ENCODE measurements at places on chromosomes 6 and 20.
A peak's percentile ranks its signal among the peaks of the same experiment; 100 is the strongest.

GRCh38 chr6:47016261-47016660, 25.9 kb downstream of the ADGRF1 start:
- no peak for DNase-seq

DNA sequence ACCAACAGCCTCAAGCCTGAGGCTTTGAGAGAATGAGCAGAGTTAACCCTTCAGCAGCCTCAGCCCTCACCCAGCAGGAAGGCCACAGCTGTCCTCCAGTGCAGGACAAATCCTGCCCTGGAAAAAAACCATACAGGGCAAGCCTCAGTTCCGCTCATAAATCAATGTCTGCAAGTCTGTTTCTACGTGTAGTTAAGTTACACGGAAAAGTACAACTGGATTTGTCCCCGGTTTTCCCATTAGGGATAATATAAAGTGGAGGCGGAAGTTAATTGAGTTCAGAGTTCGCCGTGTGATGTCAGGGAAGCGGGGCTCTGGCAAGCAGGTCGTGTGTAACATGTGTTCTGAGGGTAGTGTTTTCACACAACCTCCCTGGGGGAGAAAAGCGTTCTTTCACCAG, 44.2 kb upstream of the EYA2 start:
- DNase-seq, result no peak

- DNase-seq, result peak; percentile 30
Measured at GRCh38 chr6:57432919-57433684, 115.7 kb downstream of the PRIM2 start.

DNA sequence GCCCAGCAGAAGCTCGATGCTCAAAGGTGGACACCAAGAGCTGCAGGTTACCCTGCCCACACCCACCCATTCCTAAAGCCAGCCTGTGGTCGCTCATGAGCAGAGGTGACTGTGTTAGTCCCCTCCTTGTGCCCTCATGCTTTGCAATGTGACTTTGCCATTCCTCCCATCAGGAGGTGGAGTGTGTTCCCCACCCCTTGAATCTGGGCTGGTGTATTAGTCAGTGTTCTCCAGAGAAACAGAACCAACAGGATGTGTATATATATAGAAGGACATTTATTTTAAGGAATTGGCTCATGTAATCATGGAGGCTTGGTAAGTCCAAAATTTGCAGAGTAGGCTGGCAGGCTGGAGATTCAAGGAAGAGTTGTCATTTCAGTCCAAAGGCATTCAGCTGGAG, 54.4 kb upstream of the RNF24 start:
- no peak for DNase-seq

DNA sequence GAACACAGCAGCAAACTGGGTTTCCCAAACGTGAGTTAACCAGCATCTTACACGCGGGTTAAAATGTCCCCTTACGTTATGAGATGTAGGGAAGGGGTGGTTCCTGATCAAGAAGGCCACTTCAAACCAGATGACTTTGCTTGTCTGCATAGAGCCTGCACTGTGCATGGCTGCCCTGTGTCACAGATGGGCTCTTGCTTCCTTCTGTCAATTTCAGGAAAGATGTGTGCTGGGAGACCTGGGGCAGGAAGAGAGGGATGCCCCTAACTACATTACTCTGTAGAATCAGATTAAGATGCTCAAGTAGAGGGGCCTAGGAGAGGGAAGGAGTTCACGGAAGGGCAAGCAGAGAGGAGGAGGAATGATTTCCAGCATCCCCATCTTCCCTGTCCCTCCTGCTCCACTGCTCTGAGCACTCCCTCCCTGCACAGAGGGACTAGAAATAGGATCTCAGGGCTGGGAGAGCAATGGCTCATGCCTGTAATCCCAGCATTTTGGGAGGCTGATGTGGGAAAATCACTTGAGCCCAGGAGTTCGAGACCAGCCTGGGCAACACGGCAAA, 63.5 kb upstream of the ZMYND8 start:
- no peak for DNase-seq

- no peak for DNase-seq
Measured at GRCh38 chr6:63897459-63897858, 261.9 kb downstream of the PHF3 start.

DNA sequence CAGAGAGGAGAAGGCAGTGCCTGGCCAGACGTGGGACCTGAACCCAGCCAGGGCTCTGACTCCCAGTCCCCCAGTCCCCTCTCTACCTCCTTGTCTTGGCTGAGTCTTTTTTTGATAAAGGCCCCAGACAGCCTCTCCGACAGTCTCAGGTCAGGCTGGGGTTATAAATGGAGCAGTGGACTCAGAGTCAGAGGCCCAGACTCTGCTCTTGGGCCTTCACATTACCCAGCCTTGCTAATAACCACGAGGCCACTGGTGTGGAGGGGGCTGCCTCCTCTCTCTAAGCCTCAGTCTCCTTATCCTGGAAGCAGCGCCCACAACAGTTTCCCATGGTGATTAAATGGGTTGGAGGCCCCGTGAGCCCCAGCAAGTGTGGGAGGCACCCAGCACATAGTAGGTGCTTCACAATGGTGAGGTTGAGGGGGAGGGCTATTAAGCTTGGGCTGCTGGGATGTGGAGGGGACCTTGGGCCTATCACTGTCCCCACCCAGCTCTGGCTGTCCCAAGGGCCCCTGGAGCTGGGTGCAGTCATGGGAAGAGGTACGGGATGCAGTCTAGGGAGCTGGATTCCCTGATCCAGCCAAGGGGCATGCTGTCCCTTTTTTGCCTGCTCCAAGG, 35.7 kb downstream of the TGM2 start:
- no peak for DNase-seq

DNA sequence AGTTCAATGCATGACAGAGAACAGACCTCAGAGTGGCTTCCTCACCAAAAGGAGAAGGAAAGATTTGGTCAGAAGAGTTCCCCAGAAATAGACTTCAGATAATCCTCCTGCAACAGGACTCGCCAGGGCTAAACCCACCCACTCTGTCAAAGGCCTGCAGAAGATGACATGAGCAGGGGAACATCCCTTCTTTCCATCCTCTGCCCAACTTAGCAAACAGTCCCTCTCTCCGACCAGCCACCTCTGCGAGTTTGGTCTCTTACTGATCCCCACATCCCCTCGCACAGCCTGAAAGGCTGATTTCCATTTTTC, 7.5 kb downstream of the NFATC2 start:
- peak; percentile 82 for DNase-seq

DNA sequence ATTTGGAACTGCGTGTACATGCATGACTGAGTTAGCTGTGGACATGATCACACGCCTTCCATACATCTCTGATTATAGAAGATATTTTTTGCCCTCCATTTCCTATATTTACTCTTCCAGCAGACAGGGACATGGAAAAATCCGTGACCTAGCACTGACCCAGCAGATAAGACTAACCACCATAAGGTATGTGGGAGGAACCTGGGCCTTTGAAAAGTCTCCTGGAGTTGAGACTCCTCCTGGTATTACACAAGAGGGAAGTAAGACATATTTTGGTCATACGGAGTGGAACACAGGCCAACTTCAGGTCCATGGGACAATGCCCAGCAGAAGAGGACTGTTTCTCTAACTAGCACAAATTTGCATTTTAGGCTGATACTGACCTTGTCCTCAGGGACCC, 13.7 kb upstream of the SIRPB1 start:
- no peak for DNase-seq

DNA sequence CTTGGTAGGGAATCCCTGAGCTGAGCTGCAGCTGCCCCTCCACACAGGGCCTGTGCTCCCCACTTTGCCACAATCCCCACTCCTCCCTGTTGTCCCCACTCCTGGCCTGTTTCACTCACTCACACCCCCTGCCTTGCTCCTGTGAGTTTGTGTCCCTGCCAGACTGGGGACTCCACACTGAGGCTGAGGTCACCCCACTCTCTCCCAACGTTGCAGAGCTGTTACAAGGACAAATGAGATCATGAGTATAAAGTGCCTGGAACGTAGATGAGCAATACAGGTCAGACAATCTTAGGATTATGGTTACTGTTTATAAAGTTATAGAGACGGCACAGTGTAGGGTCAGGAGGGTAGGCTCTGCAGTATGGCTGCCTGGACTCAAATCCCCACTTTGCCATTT, 426.0 kb upstream of the SULF2 start:
- no peak for DNase-seq

GRCh38 chr20:17566345-17566744, 3.5 kb upstream of the DSTN start:
- DNase-seq, result no peak

- DNase-seq, result no peak
Measured at GRCh38 chr20:53053595-53053994, 81.4 kb downstream of the TSHZ2 start.

GRCh38 chr20:10427060-10427692, 6.8 kb downstream of the MKKS start:
- DNase-seq, result peak; percentile 50

DNA sequence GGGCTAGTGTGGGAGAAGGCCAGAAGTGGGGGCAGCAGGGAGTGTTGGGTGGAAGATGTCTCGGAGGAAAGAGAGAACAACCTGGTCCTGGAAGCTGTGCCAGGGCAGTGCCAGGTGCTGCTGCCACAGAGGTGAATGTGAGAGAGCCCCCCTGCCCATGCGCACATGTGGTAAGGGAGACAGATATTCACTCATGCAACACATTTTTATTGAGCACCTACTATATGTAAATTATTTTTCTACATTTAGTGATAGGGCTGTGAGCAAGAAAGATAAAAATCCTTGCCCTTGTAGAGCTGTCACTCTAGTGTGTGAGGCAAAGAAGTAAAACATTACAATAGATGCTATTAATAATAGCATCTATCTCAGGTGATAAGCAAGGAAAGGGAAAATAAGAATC, 471 bp downstream of the CLPSL1 start:
- DNase-seq, result no peak

- no peak for DNase-seq
Measured at GRCh38 chr20:34112600-34113101, 608 bp upstream of the EIF2S2 start.

GRCh38 chr6:13395272-13396237, 67.2 kb upstream of the TBC1D7 start:
- DNase-seq, result peak; percentile 78

GRCh38 chr6:73043446-73043845, 181.8 kb downstream of the KHDC1L start:
- DNase-seq, result no peak

- DNase-seq, result no peak
Measured at GRCh38 chr20:12262747-12263146, 345.1 kb downstream of the BTBD3 start.

- DNase-seq, result no peak
Measured at GRCh38 chr6:100371591-100371990, 93.1 kb downstream of the SIM1 start.

DNA sequence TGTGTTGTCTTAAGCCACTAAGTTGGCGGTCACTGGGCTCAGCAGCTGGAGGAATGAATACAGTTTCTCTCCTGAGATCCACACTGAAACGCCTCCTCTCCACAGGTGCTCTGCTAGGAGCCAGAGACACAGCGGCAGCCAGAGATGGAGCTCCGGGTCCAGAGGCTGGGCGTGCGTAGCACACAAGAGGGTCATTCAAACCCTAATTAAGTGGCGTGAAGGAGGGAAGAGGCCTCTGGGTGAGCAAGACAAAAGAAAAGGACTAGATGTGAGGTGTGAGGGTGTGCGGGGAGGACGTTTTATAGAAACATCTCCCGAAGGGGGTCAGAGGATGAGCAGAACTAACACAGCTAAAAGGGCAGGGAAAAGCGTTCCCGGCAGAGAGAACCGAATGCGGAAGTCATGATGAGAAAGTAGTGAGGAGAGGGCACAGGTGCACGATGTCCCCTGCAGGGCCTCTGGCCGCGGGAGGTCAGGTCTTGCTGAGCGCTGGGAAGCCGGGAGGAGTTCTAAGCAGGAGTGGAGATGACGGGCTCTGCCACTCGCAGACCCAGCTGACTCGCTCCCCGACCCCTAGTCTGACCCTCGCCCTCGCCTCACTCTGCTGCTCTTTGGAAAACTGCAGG, 54.4 kb downstream of the BMP7 start:
- DNase-seq, result no peak

DNA sequence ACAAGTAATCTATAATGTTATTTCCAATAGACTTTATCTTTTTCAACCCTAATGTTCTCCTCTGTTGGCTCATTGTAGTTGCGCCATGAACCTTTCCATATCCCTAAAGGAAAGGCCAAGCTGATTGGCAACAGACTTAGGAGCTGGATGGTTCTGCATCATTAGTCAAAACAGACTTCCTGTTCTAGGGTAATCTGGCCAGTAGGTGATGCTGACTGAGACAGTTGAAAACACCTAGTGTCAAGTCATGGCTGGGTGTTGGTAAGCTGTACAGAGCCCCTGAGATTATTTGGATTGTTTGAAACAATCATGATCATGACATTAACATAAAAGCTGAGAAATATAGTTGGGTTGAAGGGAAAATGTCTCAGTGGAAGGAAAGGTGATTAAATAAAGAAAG, 231.4 kb downstream of the PHACTR1 start:
- DNase-seq, result no peak

DNA sequence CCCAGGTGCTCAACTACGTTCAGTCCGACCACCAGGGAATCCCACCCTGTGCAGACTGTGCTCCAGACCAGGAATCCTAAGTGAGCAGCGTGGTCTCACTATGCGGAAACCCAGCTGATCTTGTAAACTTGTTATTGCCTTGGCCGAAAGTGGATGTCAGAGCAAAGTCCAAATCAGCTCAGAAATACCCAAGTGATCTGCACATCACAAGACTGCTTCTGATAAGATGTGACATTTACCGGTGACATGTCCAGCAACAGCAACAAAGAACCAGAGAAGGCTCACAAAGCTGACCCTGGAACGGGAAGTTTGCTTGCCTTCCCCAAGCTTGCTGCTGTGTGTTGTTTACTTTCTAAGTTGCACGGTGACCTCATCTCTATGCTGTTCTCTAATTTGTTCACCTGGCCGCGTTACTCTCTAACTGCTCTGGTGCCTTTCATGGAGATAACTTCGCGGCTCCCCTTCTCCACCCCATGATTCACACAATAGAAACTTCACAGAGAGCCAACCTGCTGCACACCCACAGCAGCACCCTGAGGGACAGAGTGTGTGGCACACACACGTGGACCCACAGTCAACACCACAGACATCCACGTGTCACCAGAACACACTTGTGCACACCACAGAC, 1.7 kb downstream of the BNIP5 start:
- no peak for DNase-seq
